ENCODE measurements at places on chromosomes 12 and 14.
A peak's percentile ranks its signal among the peaks of the same experiment; 100 is the strongest.

DNA sequence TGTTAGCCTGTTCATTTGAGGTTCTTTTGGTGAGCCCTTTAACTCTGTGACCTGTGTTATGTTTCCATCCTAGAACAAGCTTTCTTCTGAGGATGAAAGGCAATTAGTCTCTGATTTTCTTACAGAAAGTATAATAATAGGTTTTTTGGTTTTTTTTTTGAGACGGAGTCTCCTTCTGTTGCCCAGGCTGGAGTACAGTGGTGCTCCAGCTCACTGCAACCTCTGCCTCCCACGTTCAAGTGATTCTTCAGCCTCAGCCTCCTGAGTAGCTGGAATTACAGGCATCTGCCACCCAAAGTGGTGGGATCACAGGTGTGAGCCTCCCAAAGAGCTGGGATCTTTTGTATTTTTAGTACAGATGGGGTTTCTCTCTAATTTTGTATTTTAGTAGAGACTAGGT lies 52.7 kb upstream of the SYNE2 start:
- no peak for ATAC-seq

- no peak for ATAC-seq
These were observed 294.3 kb upstream of the MGAT4C start for GRCh38 chr12:86550218-86551145.

GRCh38 chr12:72498354-72498753 lies 226.2 kb downstream of the TRHDE start:
- no peak for ATAC-seq

DNA sequence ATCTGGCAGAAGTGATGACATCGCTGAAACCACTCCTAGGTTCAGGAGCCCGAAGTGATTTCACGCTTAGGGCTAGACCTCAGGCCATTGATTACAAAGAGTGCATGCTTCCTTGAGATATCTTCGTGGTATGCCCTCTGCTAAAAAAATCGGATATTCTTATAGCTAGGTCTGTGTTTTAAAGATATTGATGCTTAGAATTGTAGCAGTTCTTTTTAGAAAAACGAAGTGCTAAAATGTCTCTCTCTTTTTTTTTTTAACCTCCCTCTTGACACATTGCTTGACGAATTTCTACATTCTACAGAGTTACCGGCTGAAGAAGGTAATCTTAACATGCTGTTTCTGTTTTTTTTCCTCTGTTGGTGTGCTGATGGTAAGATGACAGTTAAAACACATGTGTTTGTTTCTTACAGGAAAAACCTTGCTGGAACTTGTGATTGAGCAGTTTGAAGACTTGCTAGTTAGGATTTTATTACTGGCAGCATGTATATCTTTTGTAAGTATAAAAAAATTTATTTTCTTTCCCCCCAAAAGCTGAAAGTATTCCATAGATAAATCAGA lies 1.3 kb downstream of the ATP2A2 start:
- ATAC-seq = no peak

- no peak for ATAC-seq
These were observed 103.7 kb upstream of the MDM1 start for GRCh38 chr12:68435816-68436215.

- ATAC-seq = no peak
These were observed 45.2 kb upstream of the ISM2 start for GRCh38 chr14:77543637-77544334.

GRCh38 chr12:61860451-61860850 lies 399.8 kb upstream of the USP15 start:
- peak; percentile 72 for ATAC-seq

DNA sequence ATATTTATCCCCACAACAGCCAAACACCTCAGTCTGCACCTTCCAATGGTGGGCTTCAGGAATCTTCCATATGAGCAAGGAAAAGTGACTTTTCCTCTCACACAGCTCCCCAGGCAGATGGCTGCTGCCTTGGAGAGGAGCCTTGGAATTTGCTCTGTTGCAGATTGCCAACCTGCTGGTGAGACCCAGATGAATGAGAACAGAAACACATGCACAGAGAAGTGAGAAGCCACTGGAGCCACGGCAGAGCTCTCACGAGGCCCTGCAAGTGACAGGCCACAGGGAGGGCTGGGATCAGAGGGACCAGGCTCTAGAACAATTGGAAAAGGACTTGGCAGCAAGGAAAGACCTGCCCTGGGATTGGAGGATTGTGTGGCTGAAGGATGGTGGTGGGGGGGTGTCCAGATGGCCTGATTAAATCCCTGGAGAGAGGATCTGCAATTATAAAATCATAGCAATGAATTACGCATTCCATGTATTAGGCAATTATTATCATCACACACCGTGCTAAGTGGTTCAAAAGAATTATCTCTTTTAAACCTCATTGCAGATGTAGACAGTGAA lies 84.9 kb upstream of the PWP1 start:
- ATAC-seq = peak; percentile 47

GRCh38 chr12:129241852-129242251 lies 388.6 kb downstream of the GLT1D1 start:
- ATAC-seq = no peak

DNA sequence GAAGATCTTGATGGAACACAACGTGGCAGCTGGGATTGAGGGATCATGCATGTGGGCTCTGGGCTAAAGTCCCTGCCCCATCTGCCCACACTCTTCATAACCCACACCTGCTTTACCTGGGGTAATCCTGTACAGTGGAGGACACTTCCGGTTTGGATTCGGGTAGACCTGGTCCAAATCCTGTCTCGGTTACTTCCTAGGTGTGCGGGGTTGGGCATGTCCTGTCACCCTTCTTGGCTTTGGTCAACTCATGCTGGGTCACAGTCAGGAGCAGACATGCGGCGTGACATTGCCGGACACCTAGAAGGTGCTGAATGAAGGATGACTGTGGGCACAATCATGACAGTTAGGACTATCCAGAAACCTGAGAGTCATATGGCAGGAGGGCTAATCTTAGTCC lies 30.7 kb upstream of the WSCD2 start:
- no peak for ATAC-seq

- ATAC-seq = peak; percentile 92
These were observed 18.1 kb upstream of the KSR2 start for GRCh38 chr12:117986705-117987469.

- no peak for ATAC-seq
These were observed 311.9 kb upstream of the TBX3 start for GRCh38 chr12:114995891-114996290.

- no peak for ATAC-seq
These were observed 171.2 kb upstream of the EGLN3 start for GRCh38 chr14:34122081-34122480.

- no peak for ATAC-seq
These were observed 48.5 kb upstream of the RIMBP2 start for GRCh38 chr12:130764475-130765185.

DNA sequence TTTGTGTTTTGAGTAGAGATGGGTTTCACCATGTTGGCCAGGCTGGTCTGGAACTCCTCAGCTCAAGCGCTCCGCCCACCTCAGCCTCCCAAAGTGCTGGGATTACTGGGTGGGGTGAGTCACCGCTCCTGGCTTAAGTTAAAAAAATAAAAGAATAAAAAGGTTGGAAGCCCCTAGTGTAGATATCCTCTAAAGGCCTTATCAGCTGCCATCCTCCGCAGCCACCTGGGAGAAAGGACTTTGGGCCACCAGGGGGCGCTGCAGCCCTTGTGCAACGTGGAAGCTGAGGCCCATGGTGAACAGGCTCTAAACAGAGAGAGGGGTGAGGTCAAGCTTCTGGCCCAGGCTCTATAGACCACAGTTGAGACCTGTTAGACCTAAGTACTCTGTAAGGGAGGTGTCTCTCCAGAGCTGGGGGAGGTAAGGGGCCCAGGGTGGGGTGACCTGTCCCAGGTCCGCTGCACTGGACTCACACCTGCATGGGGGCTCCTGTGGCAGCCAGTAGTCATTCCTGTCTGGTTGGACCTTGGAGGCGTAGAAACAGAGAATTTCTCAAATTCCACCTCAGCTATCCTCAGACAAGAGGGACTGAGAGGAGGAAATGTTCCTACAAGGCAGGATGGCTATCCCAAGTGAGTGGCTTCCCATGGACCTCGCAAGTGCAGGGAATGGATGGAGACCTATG lies 14.0 kb upstream of the RACGAP1 start:
- peak; percentile 99 for ATAC-seq

GRCh38 chr12:109377139-109377685 lies 29.5 kb downstream of the MYO1H start:
- peak; percentile 64 for ATAC-seq

DNA sequence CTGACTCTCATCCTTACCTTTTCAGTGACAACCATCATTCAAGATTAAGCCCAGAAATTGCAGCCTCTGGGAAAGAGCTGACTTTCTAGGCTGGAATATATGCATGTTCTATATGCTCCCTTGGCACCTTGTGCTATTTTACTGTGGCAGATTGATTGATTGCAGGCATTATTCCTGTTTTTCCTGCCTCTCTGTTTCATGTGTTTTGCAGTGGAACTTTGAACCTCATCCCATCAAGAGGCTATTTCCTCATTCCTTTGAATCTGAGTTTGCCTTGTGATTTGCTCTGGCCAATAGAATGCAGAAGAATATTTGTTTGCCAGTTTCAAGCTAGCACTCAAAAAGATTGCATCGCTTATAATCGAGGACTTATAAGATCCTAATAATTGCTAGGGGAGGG lies 174.8 kb upstream of the DCN start:
- no peak for ATAC-seq

GRCh38 chr14:64708148-64709004 lies 4.2 kb downstream of the PLEKHG3 start:
- ATAC-seq = no peak

GRCh38 chr12:62522984-62523383 lies 56.4 kb downstream of the MON2 start:
- ATAC-seq = no peak

DNA sequence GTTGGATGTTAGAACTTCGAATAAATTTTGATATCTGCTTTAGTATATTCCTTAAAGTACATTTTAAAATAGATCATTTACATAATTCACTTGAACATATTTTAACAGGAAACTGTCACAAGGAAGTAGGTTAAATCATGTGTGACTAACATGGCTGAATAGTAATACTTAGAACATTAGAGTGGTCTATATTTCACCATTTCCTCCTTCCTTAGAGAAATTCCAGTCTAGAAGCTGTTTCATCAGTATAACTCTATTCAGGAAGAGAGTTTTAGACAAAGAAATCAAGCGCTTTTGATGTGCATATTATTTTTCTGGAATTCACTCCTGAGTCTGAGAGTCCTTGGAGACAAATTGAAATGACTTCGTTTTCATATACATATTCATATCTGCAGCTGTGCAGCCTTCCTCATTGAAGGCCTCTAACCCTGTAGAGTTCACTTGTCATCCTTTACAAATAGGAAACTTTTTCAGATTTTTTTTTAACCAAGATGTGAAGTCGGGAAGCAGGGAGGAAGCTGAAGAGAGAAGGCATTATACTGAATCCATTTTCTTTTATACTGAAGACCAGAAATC lies 28.4 kb downstream of the IRAK3 start:
- ATAC-seq = peak; percentile 66

- no peak for ATAC-seq
These were observed 25.8 kb downstream of the SNRNP35 start for GRCh38 chr12:123483602-123484248.

DNA sequence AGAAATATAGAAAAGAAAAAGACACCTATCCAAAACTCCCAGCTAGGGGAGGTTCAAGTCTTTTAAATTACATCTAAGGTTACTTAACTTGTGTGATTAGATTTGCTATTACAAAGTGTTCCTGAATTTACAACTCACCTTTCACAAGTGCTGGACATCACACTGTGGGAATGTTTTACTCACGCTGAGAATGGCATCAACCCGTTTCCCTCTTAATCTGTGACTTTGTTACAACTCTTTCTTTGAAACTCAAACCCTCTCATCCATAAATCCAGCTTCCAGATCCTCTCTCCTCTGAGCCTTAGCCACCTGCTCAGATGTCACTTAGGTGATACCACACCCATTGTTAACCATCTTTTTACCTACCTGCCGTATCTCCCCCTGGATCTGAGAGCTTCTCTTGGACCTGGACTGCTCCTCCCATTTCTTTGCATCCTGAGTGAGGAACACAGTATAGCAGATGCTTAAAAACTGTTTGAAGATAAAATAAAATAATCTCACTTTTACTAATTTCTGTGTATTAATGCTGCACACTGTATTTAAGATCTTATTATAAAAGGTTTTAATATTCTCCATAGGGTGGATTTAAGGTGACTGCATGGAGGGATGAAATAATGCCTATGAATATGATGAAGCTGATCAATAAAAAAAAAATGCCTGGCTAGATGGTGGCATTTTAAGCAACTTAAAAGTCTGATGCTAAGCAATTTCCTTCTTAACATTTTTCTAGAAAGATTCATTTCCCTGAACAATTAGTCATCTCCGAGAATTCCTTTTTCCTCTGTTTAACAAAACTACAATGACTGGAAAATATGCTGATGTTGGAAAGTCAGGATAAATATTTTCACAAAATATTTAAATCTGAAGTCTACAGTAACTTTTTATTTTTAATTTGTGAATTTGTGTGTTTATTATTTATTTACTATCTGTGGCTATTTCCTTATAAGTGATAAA lies 39.1 kb upstream of the NAP1L1 start:
- no peak for ATAC-seq

GRCh38 chr12:129101404-129101803 lies 248.1 kb downstream of the GLT1D1 start:
- ATAC-seq = no peak

DNA sequence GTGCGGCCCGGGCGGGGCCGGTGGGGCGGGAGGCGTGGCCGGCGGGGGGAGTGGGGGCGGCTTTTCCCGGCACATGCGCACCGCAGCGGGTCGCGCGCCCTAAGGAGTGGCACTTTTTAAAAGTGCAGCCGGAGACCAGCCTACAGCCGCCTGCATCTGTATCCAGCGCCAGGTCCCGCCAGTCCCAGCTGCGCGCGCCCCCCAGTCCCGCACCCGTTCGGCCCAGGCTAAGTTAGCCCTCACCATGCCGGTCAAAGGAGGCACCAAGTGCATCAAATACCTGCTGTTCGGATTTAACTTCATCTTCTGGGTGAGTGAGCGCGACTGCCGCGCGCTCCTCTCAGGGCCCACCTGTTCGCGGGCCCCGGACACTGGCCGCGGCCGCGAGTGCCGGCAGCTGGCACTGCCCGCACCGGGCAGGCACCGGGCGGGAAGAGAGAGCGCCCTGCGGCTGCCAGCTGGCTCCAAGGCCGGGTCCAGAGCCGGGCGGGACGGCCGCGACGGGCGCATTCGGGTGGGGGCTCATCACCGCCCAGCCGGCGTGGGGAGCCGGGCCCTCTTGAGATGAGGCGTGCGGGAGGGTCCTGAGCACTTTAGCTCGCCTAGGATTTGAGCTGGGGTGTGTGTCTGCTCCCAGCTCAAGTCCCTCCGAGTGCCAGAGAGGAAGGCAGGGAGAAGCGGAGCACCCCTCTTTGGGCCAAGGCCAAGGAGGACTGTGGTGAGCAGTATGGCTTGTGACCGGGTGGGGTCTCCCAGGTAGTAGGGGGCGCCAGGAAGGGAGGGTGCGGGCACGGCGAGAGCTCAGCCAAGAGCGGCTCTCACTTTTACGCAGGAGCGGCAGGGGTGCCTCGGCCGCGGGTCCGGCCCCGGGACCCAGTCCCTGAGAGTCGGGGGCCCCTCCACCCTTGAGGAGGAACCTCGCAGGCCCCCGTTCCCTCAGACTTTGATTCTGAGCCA lies at the start of gene CD9:
TSS of gene CD9 (plus strand) at position 145 of the 957 bp plus-strand sequence. CDS start at position 245, 100 bp downstream.
- peak; percentile 44 for ATAC-seq

DNA sequence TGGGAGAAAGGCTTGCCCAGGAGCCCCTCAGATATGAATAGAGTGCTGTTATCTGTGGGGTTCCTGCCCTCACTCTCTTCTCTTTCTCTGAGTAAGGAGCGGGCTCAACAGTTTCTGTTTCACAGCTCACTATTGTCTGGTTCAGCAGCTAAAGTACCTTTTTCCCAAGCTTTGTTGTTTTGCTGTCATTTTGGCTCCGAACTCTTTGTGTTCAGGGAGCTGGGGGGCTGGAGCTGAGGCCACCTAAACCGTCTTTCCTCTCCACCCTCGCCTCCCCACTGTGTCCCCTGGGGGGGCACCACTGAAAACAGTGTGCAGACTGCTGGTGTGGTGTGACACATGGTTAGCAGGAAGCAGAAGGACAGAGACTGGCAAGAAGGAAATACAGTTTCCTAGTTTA lies 51.4 kb downstream of the FBXW8 start:
- no peak for ATAC-seq

Measured in motor neuron (in vitro differentiated cells).